ENCODE measurements at places on chromosomes 4 and X.
A peak's percentile ranks its signal among the peaks of the same experiment; 100 is the strongest.

DNA sequence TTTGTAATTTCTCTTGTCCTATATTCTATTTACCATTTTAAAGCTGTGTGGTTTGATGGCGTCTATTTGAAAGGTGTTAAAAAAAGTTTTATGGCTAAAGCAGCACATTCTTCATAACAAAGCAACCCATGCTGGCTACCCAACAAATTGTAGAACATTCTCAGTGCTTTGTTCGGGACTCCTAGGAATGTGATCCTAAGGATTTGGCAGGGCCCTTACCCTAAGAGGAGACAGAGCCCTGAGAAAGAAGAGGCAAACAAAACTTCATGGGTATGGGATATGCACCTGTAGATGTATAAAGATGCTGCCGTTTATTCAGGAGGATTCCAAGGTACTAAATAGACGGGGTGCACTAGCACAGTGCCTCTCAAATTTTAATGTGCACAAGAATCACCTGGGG, 370.8 kb upstream of the DIPK2B start:
- DNase-seq, result no peak

- peak; percentile 88 for DNase-seq
Measured at GRCh38 chr4:57410331-57411052, 300.3 kb upstream of the IGFBP7 start.

DNA sequence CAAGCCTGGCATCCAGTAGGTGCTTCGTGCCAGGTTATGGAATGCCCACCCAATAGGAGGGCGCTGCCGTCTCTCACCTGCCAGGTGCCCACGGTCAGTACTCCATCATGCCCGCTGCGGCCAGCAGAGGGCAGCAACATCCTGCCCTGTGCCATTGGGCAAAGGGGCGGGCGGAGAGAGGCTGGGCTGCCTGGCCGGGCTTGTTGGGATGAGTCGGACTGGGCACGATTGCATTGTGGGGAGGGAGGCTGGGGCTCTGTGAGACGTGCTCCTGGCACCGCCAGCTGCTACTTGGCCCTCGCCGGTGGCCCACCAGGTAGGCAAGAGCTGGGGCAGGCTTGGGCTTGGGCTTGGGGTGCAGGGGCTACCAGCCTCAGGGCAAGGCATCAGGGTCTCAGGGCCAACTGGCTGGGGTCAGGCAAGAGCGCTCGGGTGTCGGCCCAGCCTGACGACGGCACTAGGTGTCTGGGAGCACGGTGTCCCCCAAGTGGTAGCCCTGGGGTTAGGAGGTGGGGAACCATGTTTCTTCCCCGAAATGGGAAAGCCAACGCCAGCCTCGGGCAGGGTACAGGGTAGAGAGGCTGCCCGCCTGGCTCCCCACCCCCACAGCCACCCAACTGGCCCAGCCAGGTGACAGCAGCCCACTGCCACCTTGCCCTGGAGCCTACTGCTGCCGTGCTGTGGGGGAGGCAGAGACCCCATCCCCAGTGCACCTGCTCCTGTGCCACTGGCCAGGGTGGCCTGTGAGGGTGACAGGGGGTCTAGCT, at the start of gene PLXNB3:
Gene PLXNB3, plus strand, starts transcription at position 261 of the 767 bp plus-strand sequence. CDS start 1,287 bp downstream, outside the sequence.
- peak; percentile 86 for DNase-seq

DNA sequence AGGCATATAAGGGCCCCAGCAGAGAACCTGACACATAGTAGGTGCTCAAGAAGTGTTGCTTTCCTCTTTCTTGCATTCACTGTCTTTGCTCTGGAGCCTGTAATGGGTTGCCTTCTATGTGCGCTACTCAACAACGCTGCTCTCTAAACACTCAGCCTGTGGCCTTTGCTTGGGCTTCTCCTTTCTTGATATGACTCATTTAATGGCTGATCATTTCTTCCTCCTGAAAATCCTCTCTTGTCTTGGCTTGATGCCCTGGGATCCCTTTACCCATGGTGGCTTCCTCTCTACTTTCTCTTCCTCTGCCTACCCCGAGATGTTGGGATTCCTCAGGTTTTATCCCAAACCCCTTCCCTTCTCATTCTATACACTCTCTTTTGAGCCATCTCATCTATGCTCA, 19.9 kb upstream of the PJA1 start:
- DNase-seq, result no peak
